ENCODE measurements at places on chromosomes 4 and X.

DNA sequence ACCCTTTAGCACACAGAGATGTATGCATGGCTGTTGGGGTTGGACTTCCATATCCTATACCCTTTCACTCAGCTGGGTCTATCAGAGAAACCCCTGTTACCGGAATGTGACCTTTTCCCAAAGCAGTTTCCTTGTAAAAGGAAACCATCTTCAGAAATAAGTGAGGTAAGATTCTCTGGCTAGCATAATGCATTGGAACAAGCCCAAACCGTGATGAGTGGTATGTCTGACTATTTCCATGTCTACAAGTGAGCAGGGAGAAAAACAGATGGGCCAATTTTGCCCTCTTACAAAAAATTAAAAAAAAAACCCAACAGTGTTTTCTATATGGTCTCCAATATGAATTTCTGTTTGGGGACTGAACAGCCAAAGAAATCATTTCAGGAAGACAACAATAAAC lies 283.9 kb downstream of the SMARCA1 start:
- no peak for DNase-seq

DNA sequence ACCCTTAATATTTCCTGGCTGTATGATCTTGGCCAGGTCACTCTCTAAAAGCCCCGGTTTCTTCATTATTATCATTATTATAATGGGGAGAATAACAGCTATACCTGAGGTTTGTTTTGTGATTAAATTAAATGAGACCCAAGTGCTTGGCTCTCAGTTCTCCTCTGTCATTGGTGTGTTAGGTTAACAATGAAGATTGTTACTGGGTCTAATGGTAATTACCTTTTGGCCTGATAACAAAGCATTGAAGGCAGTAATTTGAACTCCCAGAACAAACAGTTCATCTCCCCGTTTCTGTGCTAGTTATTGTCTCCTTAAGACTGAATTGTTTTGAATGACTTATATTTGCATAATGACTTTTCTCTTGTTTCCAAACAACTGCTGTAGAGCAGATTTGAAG lies 6.8 kb upstream of the ANAPC4 start:
- DNase-seq: no peak

DNA sequence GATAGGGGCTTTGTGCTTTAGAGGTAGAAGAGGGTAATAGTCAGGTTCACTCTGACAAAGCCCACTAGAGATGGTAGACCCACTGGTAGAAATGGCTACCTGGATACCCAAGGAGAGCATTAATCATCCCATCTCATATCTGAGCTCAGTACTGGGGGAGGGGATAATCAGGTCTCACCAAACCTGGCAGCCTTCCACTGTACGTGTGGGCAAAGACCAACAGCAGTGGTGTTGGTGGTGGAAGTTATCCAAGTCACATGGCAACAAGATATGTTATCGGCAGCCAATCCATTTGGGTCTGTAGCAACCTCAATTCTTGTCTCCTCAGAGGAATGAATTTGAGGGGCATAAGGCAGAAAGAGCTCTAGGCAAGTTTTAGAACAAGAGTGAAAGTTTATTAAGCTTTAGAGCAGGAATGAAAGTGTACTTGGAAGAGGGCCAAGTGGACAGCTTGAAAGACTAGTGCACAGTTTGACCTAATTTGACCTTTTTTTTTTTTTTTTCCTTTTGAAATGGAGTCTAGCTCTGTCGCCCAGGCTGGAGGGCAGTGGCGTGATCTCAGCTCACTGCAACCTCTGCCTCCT lies 67.0 kb upstream of the CXCL13 start:
- no peak for DNase-seq

GRCh38 chr4:22490718-22491315 lies 25.0 kb downstream of the ADGRA3 start:
- no peak for DNase-seq

DNA sequence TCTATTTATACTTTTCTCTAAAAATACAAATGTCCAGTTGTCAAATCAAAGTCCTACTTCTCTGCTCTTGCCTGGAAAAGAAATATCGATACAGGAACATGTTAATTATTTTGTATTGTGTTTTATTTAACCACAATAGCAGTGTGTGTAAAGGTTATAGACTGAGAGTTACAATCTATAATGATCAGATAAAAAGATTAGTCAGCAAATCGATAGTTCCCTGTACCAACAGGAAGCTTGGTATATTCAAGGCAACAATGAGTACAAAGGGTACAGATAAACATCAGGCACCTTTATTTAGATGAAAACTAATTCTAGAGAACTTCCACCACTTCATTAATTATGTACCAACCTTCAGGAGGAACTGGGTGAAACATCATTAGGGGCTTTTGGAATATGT lies 469.5 kb downstream of the GBA3 start:
- no peak for DNase-seq

DNA sequence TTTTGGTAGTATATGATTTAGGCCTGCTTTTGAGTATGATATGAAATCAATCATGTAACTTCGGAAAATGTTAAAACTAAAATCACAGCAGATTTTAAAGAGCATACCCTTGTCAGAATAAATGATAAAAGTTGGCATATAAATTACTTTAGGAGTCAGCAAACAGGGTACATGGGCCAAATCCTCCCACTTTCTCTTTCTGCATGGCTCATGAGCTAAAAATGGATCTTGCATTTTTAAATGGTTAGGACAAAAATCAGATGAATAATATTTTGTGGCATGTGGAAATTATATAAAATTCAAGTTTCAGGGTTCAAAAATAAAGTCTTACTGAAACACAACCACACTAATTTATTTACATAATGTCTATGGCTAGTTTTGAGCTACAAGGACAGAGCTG lies 214.9 kb downstream of the GASK1B start:
- DNase-seq: no peak
